ENCODE measurements at places on chromosomes 6 and 20.
A peak's percentile ranks its signal among the peaks of the same experiment; 100 is the strongest.

DNA sequence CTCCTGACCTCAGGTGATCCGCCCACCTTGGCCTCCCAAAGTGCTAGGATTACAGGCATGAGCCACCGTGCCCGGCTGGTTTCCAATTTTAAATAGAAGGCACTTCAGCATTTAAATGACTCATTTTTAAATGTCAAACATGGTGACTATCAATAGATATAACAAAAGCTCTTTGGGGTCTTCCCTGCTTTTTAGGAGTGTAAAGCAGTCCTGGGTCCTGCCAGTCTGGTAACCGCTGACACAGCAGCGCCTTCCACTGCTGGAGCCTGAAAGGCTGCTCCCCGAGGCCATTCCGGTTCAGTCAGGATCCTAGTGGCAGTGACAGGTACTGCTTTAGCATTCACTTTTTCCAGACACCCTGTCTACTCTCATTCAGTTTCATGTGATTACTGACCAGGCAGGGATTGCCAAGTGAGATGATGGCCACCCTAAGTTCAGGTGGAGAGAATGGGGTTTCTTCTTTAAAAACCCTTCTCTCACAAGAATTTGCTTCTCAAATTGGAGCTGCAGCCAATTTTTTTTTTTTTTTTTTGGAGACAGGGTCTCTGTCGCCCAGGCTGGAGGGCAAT lies 5.1 kb downstream of the DIDO1 start:
- no peak for DNase-seq

GRCh38 chr6:143543435-143543834 lies 31.9 kb upstream of the FUCA2 start:
- no peak for DNase-seq

DNA sequence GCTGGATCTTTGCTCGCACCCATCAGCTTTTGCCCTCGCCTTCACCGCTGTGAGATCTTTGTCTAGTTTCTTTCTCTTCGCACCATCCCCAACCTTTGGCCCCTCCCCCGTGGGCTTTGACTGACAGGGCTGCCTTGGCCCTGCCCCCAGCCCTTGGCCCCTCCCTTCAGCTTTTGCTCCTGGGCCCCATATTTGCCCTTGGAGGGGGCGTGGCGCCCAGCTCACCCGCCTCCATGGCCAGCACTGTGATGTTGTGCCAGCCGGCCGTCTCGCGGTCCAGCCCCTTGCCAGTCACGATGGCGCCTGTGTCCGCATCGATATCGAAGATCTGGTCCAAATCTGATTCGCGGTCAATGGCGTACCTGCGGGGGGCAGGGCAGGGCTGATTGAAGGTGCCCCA lies 81.1 kb downstream of the CD40 start:
- DNase-seq, result no peak

DNA sequence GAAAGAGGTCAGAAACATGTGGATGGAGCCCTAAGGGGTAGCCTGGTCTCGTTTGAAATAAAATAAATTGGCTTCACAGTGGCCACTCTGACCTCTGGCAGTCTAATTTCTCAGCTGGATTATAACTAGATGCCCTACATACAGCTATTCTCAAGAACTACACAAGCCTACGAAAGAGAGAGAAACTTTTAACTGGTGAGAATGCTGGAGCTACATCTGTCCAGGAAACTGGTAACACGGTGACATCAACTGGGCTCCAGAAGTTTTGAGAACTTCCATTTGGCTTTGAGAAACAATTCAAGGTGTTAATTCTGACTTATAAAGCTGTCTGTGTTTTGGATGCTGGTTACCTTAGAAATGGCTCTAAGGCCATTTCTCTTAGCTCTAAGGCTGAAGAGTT lies 187.3 kb upstream of the TENT5A start:
- DNase-seq, result no peak

DNA sequence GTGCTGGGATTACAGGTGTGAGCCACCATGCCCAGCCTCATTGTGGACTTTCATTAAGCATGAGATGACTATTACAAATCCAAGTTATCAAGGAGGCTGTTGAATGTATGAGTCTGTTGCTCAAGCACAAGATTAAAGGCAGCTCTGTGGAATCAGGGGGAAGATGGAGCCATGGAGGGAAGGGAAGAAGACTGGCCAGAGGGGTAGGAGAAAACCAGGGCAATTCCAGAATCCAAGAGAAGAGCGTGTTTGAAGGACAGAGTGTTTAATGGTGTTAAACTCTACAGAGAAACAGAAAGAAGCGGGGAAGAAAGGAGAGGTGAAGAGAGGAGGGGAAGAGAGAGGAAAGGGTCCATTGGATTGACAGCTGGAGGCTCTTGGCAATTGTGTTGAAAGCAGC lies 49.8 kb upstream of the TTPAL start:
- no peak for DNase-seq

DNA sequence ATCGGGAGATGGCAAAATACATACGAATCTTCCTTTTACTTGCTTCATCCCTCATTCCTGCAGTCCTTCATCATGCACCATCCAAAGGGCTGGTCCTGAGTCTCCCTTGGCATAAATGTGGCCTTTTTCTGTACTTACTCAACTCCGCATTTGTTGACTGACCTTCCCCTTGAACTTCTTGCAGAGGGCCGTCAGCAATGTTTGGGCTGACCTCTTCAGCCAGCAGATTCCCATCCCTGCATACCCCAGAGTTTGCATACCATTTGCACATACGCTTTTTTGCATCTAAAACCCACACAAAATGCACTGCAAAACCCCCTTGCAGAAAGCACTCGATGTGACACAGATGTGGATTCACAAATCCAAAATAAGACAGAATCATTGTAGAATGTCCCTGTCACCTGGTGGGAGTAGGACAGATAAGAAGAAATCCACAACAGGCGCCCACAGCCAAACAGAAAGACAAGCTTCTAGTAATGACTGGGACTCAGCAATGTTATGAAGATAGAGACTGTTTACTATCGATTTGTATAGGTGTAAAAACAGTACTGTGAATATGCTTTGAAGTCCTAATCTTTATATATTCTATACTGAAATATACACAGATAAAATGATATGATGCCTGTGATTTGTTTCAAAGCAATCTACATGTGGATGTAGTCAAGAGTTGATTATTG lies 45.8 kb downstream of the TBC1D7 start:
- DNase-seq, result no peak

- no peak for DNase-seq
Observed at GRCh38 chr6:165762876-165763275, 99.8 kb upstream of the PDE10A start.

GRCh38 chr6:871503-871902 lies 178.6 kb upstream of the EXOC2 start:
- no peak for DNase-seq

DNA sequence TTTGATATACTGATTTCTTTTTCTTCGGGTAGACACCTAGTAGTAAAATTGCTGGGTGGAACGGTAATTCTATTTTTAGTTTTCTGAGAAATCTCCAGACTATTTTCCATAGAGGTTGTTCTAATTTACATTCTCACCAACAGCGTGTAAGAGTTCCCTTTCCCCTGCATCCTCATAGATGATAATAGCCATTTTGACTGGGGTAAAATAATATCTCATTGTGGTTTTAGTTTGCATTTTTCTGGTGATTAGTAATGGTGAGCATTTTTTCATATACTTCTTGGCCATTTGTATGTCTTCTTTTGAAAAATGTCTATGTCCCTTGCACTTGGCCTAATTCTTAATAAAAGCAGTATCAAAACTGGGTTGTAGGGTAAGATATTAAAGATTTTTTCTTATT lies 148.9 kb upstream of the SIM1 start:
- DNase-seq, result no peak

DNA sequence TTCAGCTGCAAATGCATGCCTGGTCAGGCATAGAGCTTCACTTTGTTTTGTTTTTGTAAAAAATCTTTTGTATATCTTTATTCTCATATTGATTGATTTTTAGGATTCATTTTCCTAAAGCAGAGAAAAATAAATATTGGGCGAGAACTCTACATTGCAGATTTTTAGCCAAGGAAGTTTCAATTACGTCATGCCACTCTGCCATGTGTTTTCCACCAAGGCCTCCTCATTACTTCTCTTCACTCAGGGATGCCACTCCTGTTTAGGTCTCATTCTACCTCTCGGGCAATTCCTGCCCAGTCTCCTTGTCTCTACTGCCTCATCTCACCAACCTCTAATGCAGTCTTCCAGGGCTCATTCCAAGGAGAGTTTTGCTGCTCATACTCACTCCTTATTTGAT lies 497.3 kb upstream of the SPTLC3 start:
- no peak for DNase-seq

DNA sequence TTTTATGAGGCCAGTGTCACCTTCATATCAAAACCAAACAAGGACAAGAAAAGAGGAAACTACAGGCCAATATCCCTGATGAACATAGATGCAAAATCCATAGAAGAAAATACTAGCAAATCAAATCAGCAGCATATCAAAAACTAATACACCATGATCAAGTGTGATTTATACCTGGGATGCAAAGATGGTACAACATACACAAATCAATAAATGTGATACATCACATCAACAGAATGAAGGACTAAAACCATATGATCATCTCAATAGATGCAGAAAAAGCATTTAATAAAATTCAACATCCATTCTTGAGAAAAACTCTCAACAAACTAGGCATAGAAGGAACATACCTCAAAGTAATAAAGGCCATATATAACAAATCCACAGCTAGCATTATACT lies 8.1 kb upstream of the GINM1 start:
- no peak for DNase-seq

DNA sequence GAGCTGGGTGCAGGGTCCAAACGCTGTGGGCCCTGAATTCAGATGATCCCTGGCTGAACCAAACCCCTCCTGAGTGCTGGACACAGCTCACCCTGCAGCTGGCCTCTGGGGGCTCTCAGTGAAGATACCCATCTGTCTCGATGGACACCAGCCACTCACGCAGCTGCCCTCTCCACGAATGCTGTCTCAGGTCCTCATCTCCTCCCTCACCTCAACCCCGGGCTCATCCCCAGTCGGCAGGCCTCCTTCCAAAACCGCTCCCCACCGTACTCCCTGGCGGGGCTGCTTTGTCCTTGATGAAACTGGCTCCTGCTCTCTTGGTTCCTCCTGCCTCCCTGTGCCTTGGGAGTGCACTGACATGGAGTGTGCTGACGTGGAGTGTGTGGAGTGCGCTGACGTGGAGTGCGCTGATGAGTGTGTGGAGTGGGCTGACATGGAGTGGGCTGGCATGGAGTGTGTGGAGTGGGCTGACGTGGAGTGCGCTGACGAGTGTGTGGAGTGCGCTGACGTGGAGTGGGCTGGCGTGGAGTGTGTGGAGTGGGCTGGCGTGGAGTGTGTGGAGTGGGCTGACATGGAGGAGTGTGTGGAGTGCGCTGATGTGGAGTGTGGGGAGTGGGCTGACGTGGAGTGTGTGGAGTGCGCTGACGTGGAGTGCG lies 4.1 kb upstream of the YTHDF1 start:
- no peak for DNase-seq

- no peak for DNase-seq
Observed at GRCh38 chr20:41009946-41010345, 18.7 kb upstream of the TOP1 start.

DNA sequence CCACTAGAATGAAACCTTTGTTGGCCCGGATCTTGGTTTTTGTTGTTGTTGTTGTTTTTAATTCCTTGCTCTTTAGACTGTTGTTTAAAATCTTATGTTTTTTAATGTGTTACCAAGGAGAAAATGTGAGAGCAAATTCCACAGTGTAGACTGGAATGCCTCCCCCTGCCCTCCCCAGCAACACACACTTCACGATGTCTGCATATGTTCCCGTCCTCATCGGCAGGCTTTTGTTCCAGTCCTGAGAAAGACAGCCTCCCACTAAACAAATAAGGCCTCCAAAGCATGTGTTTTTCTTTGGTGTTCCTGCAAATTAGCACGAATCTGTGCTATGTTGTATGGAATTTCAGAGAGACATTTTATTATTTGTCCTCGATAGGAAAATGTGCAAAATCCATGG lies 263.3 kb upstream of the QKI start:
- DNase-seq, result no peak

DNA sequence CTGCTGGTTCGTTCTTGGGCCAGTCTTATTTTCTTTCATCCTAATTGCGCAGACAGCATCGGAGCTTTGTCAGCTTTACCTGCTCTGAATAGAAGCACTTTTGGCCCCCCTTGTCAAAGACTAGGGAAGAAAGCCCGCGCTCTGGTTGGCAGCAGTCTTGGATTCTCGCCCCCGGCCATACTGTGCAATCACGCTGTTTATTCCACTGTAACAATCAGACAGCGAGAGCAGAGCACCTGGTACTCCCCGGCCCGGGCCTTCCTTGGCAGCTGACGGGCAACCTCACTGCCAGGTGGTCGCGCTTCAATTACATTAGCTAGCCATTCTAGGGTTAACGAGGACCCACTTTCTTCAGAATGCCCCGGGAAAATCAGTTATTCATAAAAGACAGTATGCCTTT lies 72.6 kb downstream of the INSM1 start:
- DNase-seq, result no peak

GRCh38 chr6:144335914-144336313 lies 50.8 kb downstream of the UTRN start:
- DNase-seq, result no peak

GRCh38 chr20:61514018-61514365 lies 261.9 kb downstream of the CDH4 start:
- no peak for DNase-seq

DNA sequence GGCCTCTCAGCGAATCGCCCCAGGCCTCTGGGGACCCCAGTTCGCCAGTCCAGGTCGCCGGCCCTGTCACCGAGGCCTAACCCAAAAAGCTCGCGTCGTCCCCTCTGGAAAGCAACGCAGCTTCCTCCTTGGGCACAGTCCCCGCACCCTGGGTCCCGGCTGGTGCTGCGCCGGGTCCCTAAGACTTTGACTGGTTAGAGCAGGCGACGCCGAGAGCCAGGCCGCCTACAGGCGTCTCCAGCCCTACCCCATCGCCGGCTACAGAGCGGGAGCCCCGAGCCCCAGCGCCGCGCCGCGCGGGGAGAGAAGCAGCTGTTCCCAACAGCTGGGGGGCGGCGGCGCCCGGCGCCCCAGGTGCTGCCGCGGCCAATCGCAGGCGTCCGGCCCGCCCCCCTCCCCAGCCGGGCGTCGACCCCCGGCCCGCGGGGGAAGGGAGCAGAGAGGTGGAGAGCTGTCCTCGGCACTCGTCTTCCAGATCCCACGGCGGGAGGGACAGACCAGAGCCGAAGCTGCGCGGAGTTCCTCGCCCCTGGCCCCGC lies 540 bp upstream of the RBM24 start:
- peak; percentile 77 for DNase-seq

DNA sequence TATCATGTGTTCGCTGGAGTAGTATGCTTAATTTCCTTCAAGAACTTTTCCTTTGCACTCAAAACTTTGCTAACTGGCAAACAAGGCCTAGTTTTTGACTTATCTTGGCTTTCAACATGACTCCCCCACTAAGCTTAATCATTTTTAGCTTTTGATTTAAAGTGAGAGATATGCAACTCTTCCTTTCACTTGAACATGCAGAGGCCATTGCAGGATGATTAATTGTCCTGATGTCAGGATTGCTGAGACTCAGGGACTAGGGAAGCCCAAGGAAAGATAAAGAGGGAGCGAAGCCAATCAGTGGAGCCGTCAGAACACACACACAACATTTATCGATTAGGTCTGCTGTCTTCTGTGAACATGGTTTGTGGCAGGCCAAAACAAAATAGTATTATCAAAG lies 491.4 kb downstream of the CBLN4 start:
- no peak for DNase-seq

GRCh38 chr6:53822401-53823125 lies 27.8 kb downstream of the LRRC1 start:
- no peak for DNase-seq

- DNase-seq, result no peak
Observed at GRCh38 chr6:22605736-22606135, 36.4 kb downstream of the HDGFL1 start.

Data from sigmoid colon (tissue), 7 donors.